ENCODE measurements at places on chromosomes 4 and X.

GRCh38 chr4:122622400-122622799 is 1.5 kb upstream of the IL21 start:
- no peak for DNase-seq

- DNase-seq = no peak
Observed at GRCh38 chrX:103614999-103615398, 7.2 kb downstream of the TCEAL3 start.

DNA sequence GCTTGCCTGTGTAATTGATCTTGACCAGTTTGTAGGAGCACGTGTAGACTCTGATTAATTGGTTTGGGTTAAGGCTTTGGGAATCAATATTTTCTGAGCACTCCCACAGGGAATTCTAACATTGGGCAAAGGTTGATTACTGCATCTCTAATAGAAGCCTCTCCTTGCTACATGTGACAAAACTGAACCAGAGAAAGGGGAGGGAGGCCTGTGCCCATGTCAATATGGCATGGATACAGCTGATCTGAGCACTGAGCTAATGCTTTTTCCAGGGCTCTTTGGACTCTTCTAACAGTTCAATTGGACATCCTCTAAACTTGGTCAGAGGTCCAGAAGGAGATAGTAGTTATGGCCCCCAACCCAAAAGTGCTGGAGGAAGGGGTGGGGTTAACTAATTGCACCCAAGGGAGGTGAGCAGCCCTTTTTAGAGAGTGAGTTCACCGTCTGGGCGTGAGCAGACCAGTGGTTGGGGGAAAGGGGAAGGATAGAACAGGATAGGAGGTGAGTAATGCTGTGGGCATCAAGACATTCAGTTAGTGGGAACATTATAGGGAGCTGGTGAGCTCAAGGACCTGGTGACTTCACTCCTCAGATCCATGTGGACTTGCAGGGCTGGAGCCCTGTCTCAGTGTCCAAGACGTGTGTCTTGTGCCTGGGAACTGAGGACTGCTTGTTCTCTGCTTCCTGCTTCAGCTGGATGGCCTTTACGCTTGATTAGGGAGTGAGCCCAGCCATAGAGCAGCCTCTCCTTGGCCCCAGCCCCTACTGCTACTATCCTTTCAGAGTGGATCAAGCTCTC is 22.8 kb downstream of the MSN start:
- DNase-seq = no peak

DNA sequence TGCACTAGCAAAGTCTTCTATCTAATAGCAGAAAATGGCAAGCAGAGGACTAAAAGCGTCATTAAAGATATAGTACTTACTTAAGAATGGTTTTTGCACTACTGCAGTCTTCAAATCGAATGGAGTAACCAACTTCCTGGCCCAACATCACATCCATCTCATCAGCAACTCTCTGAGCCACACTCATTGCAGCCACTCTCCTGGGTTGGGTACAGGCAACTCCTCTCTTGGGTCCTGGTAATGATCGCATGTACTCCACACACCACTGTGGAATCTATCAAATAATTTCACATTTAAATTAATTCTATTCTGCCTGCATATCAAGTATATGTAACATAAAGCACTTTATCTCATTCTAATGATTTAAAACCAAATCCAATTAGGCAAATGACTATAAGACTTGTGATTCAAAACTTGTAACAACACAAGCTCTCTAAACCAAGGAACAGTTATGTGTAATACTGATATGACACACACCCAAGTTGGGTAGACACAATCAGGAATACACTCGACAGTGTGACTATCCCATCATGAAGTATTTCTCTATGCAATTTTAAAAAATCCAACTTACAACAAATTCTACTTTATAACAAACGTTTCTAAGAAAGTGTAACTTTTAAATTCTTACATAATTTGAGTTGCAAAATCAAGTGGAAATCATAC is 13.6 kb downstream of the DHX15 start:
- DNase-seq = no peak
